ENCODE measurements at places on chromosomes 2 and 18.

DNA sequence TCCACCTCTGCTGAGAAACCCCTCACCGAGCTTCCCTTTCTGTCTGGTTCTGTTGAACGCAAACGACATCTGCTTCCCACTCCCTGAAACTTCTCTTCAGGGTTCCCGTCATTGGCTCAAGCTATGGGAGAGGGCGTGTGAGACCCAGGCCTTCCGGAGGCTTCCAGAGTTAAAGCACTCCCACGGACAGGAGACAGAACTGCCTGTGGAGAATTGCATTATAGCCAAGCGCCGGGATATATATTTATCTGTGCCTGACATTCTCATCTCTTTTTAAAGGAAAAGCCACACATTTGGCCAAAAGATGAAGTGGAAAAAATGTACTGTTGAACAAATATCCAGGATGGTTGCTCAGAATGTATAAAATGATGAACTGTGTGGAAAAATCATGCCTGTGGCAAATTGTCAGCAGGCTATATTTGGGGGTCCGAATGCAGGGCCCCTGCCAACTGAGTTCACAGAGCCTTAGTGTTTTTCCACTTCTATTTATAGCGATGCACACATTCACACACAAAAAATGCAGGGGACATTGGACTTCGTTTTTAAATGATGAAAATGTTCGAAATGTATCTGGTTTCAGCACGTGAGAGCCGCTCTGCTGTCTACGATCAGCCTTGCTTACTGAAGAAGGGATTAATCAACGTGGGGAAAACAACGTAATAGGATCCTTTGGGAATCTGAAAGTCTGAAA, 59.5 kb downstream of the E2F6 start:
- no peak for DNase-seq

GRCh38 chr2:151333083-151333482, 24.3 kb upstream of the TNFAIP6 start:
- DNase-seq = no peak

GRCh38 chr18:21686282-21687105, 18.1 kb downstream of the ABHD3 start:
- no peak for DNase-seq

DNA sequence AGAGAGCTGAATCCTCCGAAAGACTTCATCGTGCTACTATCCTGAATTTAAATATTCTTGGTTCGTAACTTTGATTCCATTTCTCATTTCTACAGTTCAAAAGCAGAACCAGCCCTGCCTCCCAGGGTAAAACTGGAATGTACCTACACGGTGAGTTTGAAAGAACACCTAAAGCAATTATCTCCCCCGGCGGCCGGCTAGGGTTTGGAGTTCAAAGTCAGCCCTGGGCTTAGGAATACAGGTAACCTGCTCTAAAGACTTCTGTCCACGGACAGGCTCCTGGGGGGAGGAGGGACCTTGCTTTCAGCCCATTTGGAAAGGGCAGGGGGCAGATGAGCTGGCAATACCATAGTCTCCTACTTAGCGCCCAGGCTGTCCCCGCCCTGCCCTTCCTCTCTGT, 32.3 kb downstream of the CYP27C1 start:
- no peak for DNase-seq

DNA sequence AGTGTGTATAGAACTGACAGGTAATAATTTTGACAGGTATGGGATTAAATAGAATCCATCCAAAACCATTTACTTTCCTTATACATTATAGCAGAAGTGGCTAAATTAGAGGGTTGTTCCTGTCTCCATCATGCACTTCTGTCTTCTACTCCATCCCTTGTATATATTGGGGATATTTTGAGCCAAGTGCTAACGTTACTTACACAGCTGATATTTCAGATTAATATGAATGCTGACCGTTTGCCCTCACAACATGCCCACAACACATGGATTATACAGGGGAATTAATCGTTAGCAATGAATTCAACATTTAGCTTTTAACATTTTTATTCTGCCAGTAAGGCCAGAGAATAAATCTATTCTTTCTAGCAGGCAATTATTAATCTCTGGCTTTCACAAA, 1125.0 kb upstream of the FAM98A start:
- no peak for DNase-seq

DNA sequence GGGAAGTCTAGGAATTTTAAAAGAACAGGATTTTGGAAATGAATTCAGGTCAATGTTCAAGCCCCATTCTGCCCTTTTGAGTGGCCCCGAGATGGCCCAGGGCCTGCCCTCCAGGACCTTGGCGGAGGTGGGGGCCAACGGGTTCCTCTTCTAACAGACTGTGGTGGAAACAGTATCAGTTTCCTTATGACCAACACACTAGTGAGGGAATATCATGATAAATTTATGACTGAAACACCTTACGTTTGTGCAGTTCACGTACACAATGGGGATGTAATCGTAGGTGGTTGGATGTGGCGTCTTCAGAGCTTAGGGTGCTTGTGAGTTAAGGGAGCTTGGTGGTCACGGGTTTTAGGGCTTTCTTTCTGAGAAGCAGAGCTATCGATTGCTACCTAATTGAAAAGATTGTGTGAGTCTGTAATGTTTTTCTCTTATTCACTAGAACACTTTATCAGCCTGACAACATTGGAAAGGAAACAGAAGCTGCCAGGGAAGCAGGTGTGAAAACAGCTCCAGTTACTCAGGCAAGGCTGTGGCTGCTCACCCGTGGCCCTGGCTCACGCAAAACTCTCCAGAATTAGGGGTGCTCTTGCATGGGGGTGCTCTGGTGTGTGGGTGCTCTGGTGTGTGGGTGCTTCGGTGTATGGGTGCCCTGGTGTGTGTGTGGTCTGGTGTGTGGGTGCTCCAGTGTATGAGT, 165.3 kb downstream of the SNTG2 start:
- DNase-seq = no peak

DNA sequence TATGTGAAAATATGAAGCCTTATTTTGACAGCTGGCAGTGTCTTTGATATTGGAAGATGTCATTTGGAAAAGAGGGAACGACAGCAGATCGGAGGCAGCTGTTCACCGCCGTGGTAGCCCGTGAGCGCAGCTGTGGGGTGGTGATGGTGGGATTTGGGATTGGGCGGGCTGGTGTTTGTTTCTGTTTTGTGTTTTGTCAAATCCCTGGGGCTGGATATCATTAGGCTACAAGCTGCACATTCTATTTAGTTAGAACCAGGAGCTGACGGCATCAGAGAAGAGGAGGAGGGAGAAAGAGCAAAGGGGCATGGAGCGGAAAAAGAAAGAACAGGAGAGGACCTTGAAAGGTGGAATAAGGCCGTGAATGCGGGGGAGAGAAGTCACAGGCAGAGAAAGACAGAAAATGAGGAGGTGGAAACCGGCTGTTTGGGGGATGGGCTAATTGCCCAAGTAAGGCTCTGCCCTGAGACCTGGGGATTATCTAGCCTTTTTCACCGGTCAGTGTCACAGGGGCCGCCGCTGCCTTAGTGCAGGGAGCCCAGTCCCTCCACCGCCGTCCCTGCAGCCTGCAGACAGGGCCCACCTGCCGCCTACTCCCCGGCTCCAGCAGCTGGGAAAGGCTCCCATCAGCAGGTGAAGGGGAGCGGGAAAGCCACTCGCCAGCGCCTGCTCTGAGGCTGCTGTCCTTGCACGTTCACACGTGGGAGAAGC, 88.0 kb downstream of the ZCCHC2 start:
- no peak for DNase-seq

- no peak for DNase-seq
These were observed 61.7 kb upstream of the LCLAT1 start for GRCh38 chr2:30385327-30385726.

DNA sequence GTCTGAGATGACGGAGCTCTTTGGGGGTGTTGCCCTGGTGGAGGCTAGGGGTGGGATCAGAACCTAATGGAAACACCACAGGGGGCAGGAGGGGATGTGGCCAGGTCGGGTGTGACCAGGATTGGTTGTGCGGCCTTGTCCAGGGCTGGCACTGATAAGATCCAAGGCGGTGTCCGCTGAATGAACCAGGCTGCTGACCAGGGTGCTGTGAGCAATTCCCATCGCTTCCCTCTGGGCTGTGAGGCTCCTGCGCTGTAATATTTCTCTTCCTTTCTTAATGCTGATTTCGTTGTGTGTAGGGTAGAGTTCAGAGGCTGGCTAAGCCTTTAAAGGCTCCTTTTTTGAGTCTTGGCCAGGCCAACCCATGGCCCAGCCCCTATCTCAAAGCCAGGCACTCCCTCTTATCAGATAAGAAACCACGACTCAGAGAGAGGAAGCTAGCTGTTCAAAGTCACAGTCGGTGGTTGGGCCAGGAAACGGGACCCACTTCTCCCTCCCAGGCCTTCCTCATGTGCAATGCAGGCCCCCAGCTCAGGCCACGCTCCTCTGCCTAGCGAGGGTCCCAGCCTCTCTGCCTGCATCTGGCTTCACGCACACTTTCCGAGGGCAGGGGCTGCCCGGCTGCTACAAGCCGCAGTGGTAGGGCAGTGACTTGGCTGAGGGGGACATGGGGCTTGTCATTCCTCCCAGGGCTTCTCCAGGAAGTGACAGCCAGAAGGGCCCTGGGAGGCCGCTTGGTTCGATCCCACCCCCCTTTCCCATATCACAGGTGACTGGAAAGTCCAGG, 26.0 kb upstream of the FOSL2 start:
- DNase-seq = peak; percentile 69

- no peak for DNase-seq
These were observed 232.9 kb downstream of the CDH7 start for GRCh38 chr18:65983750-65984149.

GRCh38 chr2:182642328-182642727, 73.7 kb upstream of the DNAJC10 start:
- DNase-seq = peak; percentile 16

DNA sequence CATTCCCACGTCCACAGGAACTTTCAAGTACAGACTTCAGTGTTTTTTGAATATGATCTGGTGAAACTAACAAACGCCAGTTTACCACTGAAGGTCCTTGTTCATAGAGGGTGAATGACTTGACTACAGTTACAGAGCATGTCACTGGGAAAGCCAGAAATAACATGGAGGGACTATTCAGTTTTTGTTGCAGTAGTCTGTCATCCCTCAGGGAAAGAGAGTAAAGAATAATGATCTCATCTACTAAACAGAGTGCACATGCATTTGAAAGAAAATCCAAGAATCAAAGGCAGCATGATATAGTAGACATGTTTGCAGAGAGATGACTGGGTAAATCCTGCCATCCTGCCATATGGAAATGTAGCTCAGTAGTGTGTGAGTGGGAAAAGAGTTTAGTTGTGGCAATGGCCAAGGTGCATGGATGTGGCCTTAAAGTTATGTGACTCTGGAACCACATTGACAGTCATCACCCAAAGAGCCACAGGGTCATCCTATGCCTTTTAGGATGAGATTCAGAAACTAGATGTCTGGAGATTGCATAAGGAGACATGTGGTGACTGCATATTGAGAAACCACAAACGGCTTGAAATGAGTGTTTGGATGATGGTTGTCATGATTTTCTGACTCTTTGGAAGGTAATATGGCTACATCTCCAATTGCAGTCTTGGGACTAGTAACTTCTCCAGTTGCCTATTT, 125.3 kb upstream of the ZEB2 start:
- DNase-seq = no peak

GRCh38 chr18:24426398-24427294, at the start of gene IMPACT:
IMPACT (plus strand) TSS chr18:24426670; CDS start chr18:24426757, 87 bp downstream.
- peak; percentile 84 for DNase-seq

DNA sequence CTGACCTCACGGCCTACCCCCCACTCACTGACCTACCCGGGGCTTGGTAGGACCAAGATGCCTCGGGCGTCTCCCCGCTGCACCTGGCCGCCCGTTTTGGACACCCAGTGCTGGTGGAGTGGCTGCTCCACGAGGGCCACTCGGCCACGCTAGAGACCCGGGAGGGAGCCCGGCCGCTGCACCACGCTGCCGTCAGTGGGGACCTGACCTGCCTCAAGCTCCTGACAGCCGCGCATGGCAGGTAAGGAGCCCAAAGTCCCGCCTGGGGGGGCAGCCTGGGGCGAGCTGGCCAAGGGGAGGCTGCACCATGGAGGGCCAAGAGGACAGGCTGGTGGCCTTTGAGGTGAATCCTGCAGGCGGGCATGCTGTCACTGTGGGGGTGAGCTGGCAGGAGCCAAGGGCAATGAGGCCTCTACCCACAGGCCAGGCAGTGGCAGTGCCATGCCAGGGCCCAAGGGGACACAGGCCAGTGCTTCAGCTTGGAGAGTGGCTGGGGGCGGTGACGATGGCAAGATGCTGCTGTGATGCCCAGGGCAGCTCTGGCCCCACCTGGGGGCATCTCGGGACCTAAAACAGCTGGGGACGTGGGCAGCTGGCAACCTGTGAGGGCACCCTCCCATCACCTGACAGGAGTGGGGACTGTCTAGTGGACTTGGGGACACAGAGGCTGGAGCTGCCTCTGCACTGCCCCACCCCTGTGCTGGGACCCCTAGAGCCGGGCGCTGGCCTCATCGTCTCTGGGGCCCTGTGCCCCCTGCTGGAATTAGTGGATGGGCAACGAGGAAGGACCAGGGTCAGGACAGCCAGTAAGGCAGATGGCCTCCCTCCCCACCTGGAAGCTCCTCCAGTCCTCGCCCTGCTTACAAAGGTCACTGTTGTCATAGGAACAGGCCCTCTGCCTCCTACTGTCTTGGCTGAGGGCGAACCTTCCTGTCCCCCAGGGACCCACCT, 2.0 kb downstream of the ESPNL start:
- DNase-seq = no peak

DNA sequence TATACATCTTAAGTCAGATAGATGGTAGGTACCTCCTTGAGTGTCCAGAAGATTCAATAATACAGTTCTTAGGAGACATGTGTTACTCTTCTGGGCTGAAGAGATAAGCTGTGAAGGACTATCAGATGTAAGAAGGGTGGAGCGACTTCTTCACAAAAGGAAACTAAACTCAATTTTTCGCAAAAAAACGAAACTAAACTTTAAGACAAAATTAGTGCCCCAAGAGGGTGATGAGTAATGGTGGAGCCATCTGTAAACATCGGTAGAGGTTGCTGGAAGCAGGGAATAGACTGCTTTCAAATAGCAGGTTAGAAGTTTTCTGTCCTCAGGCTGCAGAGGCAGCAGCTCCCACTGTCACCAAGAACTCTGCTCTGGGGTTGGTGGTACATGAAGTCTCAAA, 111.6 kb upstream of the TACR1 start:
- DNase-seq = no peak

DNA sequence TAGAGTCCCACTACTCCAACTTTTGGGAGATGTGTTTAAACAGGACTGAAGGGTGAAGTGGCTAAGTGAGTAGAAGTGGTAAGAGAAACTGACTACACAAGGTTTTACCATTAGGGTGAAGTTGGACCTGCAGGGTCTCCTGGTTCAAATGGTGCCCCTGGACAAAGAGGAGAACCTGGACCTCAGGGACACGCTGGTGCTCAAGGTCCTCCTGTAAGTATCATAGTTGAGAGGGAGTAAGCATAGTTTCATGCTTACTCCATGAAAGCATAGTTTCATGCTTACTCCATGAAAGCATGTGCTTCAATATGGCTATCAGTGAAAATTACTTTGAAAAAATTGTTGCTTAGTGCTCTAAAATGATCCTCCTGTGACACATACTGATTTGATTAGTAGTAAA, 19.1 kb downstream of the COL3A1 start:
- no peak for DNase-seq

DNA sequence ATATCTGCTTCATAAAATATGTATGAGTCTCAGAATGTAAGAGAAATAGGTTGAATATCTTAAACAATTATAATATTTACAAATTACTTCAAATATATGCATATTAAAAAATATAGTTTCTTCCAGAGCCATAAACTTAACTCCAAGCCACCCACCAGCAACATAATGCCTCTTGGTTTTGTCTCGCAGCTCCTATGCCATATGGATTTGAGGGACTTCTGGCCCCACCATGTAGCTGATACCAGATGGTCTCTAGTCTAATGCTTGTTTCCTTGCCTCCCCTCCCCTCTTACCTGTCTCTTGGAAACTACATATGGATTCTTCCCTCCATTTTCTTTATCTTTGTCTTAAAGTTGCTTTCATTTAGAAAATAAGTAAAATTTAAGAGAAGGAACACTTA, 114.3 kb downstream of the GCA start:
- no peak for DNase-seq

GRCh38 chr2:3272761-3273160, 104.9 kb downstream of the EIPR1 start:
- DNase-seq = no peak

Measured in CD4-positive, alpha-beta T cell treated with Interleukin-6 for 4 hours (primary cell).